Breast epithelium (tissue), 4 donors: ENCODE measurements at places on chromosomes 7 and 10. TPM values are rescaled to one million over a fixed set of nuclear protein-coding genes. Genes with fewer than 3 reads are reported as not detected.

Gene MYL10
- not detected for total RNA-seq

Gene ASB10
- total RNA-seq: not detected

Gene C10orf143
- total RNA-seq: 6.6 TPM

Gene TAS2R41
- total RNA-seq: 0.66 TPM

Gene CNNM1
- total RNA-seq: 0.98 TPM

Gene AFAP1L2
- total RNA-seq: 43.9 TPM

Gene ZNF273
- 18.0 TPM for total RNA-seq

Gene LBX1
- not detected for total RNA-seq

Gene IKZF1
- 21.3 TPM for total RNA-seq

Gene HABP2
- not detected for total RNA-seq

Gene POU6F2
- total RNA-seq: not detected

DNA sequence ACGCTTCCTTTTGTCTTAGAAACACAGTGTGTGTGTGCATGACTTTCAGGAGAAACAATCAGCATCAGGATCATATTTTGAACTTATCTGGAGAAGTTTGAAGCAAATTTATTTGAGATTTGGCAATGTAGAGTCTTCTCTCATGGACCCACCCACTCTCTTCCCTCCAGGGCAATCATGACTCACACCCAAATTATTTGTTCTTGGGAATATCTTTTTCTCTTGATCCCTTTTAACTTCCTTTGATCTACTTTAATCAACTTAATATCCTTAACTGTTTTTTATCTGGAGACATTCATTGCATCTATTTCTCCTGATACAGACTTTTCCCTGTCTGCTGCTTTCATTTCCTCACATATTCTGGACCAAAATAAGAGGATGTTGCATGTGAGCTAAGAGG lies 1174.3 kb downstream of the GATA3 start:
- no peak for DNase-seq

- DNase-seq: no peak
These were observed 1071.5 kb upstream of the C7orf33 start for GRCh38 chr7:147519062-147519461.

DNA sequence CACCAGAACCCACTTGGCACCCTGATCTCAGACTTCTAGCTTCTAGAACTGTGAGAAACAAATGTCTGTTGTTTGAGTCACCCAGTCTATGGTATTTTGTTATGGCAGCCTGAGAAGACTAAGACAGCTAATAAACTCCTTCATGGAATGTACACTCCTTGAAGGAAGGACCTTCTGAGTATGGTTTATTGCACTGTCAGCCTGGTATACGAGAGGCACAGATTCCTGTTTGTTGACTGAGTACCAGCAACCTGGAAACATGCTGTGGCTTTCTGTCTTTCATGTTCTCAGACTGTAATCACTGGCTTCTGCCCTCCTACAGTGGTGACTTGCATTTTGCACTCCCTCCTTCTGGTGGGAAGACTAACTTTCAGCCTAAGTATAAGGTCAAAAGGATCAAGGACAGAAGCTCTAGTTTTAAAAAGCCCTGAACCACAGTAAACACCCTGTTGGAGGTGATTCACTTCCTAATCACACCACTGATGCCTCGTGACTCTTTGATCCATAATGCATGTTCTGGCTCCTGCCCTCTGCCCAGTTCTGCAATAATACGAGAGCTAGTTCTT lies 319.0 kb upstream of the NPSR1 start:
- DNase-seq: no peak

DNA sequence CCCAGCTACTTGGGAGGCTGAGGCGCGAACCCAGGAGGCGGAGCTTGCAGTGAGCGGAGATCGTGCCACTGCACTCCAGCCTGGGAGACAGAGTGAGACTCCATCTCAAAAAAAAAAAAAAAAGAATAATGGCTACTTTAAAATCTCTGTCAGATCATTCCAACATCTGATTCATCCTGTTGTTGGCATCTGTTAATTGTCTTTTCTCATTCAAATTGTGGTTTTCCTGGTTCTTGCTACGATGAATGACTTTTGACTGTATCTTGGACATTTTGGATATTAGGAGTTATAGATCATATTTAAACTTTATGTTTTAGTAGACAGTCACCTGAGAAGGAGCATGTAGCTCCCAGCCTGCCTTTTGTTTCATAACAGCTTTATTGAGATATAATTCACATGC lies 8.5 kb downstream of the TPST1 start:
- no peak for DNase-seq

DNA sequence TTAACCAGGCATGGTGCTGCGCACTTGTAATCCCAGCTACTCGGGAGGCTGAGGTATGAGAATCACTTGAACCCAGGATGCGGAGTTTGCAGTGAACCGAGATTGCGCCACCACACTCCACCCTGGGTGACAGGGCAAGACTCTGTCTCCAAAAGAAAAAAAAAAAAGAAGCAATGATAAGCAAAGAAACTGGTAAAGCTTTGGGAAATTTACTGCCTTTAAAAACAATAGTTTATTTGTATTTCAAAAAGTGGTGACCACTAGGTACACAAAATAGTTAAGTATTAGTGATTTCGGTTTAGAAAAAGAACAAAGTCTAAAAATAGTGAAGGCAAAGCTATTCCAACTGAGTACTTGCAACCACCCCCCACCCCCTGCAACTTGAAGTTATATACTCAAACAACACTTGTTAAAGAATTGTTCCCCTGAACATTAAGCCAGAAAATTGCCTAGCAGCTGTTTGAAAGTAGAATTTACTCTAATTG lies 37.7 kb downstream of the MALSU1 start:
- no peak for DNase-seq

- no peak for DNase-seq
These were observed 52.6 kb upstream of the TMEM106B start for GRCh38 chr7:12158334-12159060.

DNA sequence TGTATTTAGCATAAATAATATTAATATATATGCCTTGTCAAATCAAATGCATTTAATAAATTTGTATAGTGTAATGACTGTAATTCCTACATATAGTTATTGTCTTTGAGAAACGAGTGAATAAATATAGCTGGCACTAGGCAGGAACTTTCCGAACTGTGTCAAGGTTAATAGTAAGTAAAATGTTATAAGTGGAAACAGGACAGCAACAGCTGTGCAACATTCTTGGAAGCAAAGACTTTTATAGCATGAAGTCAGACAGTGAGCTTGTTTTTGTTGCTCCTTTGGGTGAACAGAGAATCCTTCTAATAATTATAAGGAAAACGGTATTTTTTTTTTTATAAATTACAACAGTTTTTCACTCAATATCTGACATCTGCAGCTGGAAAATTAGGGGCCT lies 14.0 kb upstream of the EXOC6 start:
- no peak for DNase-seq

DNA sequence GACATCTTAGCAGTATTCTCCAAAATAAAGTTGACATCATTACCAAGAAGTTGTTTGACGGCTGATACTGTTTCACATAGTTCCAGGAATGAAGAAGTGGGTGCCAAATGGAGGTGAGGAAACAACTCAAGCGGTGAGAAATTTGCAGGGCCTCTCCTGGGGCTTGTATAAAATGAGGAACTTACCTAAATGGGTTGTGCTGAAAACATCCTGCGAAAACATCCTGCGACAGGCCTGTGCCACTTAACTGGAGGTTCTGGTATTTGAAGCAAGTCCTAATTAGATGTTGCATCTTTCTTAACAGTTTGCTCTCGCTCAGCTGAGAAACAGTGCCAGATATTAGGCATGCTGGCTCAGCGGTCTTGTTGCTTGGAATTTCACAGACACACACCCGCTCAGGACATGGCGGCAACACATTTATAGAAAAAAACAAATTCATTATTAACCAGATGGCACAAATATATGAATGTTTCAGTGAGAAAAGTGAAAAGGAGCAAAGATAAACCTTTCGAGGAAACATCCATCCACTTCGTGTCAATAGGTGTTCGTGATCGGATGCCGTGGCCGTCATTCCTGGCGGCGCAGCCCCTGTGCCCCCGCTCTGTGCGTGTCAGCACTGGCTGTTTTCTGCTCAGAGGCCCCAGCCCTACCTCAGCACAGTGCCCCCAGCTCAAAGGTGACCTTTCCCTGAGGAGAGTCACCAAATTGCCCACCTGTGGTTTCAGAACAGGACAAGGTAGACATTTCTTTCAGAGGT lies 48.1 kb downstream of the CDC123 start:
- DNase-seq: no peak

DNA sequence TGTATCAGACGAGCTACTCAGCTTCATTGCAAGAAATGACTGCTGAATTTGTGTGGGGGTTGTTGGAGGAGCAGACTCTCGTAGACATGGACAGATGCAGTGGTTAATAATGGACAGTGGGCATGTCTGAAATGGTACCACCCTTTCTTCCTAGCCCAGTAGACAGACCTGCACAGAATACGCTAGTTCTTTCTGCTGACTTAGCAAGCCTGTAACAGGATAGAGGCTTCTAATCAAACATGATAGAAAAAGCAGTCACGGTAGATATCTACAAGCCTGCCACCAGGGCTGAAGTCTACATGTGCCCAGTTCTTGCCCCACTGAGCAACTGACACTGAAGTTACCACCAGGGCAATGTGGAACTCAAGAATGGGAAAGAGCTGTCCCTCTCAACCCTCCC lies 188.0 kb downstream of the FANK1 start:
- DNase-seq: no peak

DNA sequence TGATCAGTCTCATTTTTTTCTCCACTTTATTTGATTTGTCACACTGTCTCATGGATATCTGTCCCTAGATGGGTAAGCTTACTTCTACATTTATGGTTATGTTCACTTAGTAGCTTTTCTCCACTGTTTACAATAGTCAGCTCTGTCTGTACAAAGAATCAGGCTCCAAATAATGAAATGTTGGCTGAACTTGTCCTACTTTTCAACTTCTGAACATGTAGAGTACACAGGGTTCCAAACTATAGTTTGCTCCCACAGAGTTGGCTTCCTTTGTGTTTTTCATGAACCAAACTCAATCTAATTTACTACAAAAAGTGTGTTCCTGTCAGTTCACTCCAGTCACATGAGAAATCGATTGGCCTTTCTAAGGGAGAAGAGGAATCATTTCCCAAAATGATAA lies 175.0 kb downstream of the CCDC71L start:
- no peak for DNase-seq

GRCh38 chr7:17951742-17952254 lies 11.5 kb upstream of the SNX13 start:
- no peak for DNase-seq

- DNase-seq: peak; percentile 8
These were observed 81.4 kb upstream of the PPP2R2D start for GRCh38 chr10:131819241-131820072.

DNA sequence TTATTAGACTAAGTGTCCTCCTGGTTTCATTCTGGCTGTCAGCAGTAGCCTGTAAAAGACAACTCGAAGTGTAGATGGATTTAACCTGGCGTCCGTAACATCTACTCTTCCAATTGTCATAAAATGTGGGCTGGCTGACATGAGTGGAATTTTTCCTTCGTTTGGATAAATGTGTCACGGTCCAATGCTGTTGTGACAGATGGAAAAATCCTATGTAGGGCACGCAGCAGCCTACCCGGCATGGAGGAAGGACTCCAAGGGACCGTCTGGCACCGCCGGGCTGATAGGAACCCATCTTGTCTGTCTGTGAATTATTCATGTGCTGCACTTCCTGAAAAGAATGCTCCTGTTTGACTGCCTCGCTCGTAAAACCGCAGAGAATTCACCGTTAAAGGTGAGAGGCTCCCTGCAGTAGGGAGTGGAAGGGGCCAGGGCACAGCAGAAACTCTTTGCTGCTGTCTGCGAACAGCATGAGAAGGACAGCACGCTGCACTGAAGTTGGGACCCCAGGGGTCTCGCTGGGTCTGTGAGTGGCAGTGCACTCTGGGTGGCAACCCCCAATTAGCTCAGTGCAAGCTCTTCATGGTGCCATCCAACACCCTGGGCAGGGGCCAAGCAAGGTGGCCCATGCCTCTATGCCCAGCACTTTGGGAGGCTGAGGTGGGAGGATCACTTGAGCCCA lies 1.6 kb upstream of the ORAI2 start:
- DNase-seq: no peak

GRCh38 chr7:31853380-31853779 lies 166.4 kb downstream of the PPP1R17 start:
- DNase-seq: no peak

- no peak for DNase-seq
These were observed 872.2 kb upstream of the AUTS2 start for GRCh38 chr7:68725843-68726785.

DNA sequence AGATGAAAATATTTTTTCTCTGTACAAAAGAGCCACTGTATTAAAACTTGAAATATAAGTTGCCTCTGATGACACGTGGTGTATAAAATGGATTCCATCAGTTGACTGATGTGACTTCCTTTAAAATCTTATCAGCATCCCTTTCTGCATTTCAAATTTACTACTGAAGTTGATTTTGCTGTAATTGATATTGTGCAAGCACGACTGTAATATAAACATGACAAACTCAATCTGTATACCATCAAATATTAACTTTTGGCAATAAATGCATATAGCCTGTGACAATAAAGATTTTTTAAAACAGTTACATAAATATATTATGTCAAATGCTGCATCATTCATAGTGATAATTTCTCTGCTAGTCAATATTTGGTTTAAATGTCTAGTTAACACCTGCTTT lies 7.8 kb downstream of the PAPSS2 start:
- no peak for DNase-seq

DNA sequence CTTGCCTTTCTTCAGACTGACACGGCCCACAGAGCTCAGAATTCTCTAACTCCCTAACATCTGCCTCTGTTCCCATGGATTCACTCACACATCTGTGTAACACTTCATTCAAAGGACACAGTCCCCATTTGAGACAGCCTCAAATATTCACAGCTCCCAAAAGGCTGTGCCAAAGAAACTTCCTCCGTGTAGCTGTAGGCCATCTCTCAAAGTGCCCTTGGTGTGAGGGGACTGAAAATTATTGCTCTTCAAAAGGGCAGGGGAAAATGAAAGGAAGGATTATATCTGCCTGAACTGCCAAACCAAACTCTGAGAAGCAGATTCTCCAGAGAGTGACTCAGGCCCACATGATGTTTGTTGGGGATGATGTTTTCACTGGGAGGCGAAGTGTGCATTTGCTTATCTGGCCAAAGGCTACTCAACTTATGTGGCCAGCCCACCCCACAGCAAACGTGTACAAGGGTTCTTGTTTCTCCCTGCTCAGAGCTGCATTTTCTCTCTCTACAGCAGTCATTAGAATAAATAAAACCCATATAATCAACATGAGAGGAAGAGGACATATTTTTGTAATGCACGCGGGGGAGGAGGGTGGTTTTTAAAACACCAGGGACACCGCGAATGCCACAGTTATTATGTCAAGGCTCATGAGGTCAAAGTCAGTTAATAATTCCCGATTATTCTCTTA lies 302.4 kb upstream of the NFE2L3 start:
- DNase-seq: no peak

DNA sequence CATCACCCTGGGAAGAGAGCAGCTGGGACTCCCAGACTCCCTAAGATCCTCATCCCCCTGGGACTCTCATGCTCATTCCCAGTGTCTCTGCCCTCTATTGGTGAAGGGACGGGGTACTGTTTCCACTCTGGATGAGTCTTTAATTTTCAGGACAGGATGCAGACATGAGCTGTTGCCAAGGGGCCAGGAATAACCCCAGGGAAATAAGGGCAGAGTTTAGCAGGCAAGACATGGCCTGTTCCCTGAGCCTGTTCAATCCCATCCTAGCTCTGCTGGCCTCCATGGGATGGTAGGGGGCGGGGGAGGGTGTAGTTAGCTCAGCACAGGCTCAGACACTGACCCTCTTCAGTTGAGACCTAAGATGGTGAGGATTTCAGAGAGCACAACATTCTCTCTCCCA lies 14.0 kb downstream of the C10orf105 start:
- no peak for DNase-seq
